Suppressor macrophage treated with lipopolysaccharide for 4 hours (primary cell): ENCODE measurements at places on chromosomes 11 and 22.

DNA sequence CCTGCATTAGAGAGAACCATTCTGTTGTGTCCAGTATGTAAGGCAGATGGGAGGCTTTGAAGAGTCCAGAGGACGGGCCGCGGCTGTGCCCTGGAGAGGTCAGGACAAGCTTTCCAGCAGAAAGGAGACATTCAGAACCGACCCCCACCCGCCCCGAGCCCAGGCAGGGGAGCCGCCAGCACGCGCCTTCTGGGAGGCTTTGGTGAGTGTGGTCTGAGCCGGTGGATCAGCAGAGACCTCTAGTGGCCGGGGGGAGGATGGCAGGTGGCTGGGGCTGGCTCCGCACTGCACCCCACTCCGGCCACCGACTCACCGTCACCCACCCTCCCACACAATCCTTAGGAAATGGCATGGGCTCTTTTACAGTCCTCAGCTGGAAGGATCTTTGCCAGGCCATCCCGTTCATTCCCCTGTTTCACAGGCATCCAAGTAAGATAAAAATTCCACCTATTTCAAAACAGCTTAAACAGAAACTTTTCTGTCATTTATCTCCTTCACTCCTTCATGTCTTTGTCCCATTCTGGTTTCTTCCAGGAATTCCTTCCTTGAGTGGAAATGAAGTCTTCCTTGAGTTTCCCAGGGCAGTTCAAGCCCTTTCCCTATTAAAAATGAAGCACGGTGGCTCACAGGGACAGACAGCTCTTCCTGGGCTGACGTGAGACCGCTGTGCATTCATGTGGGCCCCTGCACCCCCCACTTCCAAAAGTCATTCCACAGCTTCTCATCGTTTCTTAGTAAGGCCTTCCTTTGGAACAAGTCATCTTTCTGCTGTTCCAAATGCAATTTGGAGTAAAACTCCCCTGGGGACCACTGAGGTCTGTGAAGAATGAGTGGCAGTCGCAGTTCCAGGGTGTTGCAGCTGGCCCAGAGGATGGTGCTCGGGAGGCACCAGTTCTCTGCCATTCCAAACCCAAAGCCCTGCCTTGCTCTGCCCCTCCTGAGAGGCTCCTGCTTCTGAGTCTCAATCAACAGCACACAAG is 91.0 kb downstream of the FEZ1 start:
- DNase-seq: peak; percentile 59

GRCh38 chr22:44099696-44100095 is 75.6 kb downstream of the PARVB start:
- DNase-seq: no peak

DNA sequence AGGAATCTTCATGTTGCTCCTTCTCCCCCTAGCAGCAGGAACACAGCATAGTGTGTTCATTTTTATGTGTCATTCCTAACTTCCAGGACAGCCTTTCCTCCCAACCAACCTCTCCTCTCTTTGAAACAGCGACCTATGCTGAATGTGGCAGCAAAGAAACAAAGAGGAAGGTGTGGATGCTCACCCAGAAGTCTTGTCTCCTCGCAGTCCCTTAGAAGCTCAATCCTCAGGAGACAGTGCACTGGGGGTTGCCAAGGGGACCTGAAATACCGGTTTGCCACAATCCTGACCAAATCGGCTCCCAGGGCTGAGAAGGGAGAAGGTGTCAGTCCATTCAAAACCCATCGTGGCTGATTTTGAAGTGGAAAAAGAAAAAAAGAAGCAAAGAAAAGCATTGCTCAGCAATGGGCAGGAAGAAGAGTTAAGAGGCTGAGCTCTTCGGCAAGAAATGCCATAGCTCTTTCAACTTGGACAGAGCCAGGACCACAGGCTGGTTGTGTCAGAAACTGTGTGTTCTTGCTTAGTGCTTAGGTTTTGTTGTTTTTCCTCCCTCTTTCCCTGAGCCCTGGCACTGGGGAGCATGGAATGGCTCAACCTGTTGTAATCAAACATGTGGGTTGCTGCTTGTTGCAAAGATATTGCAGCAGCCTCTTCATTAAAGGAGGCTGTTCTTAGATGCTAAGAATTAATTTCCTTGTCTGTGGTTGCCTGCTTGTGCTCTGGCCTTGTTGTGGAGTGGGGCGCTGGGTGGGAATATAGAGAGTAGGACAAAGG is 30.4 kb upstream of the TENM4 start:
- DNase-seq: no peak

GRCh38 chr22:22820626-22821025 is 67.0 kb upstream of the IGLL5 start:
- no peak for DNase-seq
